ENCODE measurements at places on chromosomes 11 and 22. TPM values are rescaled to one million over a fixed set of nuclear protein-coding genes. Genes with fewer than 3 reads are reported as not detected.

PLEKHB1 gene
- 0.46 TPM for total RNA-seq

CDC42BPG gene
- 1.0 TPM for total RNA-seq

GGTLC3 gene
- total RNA-seq: not detected

MMP27 gene
- not detected for total RNA-seq

OR8A1 gene
- not detected for total RNA-seq

FGF3 gene
- total RNA-seq: not detected

ASCL3 gene
- not detected for total RNA-seq

KCNJ11 gene
- total RNA-seq: 0.44 TPM

CHRDL2 gene
- 4.8 TPM for total RNA-seq

POLD3 gene
- total RNA-seq: 17.8 TPM

C11orf86 gene
- total RNA-seq: 73.3 TPM

CABP4 gene
- not detected for total RNA-seq

Data from A549 treated with CORT108297 at 1 μM for 4 hours (cell line).